ENCODE measurements at places on chromosomes 6 and 20. TPM values are rescaled to one million over a fixed set of nuclear protein-coding genes. Genes with fewer than 3 reads are reported as not detected.
A peak's percentile ranks its signal among the peaks of the same experiment; 100 is the strongest.

SLC26A8 gene
- polyA plus RNA-seq = 160 TPM

DNA sequence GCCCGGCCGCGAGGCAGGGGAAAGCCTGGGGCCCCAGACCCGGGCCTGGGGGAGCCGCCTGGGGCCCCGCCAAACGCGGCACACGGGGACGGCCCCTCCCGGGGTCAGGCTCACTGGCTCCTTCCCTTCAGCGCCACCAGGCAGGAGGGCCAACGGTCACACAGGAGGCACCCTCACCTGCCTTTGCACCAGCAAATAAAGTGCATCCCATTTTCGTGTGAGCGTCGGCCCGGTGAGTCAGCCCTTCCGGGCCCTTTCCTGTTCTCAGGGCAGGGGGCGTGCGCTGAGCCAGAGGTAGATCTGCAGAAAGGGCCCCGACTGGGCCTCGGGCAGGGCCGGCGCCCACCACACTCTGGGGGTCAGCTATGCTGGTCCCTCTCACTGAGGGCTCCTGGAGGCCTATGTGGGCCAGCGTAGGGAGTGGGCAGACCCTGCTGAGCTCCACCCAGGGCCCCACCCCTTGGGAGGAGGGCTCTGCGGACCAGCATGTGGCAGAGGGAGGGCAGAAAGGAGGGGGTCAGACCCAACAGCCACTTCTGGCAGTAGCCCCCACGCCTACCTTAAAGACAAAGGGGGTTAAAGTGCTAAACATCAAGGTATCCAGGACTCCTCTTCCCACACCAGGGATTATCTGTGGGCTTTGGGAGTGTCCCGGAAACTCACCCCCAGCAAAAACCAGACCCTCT lies 931 bp upstream of the UCKL1 start:
- peak; percentile 77 for DNase-seq

DNA sequence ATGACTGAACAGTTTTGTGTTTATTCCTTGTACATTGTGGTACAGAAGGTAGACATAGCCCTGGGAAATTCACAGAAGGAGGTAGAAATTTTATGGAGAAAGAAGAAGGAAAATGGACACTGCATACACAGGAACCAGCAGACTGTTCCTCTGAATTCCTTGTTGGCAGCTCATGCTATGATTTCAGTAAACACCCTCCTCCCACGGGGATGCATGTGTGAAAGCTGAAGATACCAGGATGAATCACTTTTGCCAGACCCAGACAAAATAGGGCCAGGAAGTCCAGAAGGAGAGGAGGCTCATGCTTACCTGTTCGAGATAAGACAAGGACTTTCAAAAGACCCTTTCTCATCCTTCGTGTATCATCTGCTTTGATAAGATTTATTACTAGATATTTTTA lies 110.3 kb upstream of the GGTLC1 start:
- no peak for DNase-seq

SLC22A23 gene
- polyA plus RNA-seq = 20.9 TPM

- no peak for DNase-seq
Measured at GRCh38 chr6:106037060-106037459, 49.1 kb upstream of the PRDM1 start.

CASS4 gene
- polyA plus RNA-seq = 0.92 TPM

TP53TG5 gene
- polyA plus RNA-seq = 28.2 TPM

DNA sequence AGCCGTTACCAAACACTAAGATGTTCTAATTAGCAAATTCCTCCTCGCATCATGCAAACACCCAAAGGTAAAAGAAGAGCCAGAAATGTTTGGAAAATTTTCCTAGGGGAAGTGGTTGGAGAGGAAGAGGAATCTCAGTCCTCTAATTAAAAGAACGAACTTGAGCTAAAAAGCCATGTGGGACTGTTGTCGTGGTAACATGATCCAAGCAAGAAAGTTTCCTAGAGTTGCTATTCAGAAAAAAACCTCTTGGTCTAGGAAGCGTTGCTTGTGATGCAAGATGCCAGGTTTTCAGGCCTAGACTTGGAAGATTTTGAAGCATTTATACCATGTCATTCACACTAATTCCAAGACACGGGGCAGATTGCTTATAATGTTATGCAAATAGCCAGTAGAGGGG lies 106.8 kb upstream of the DOK5 start:
- no peak for DNase-seq

Measured in testis (tissue), 5 donors.